Osteocyte (in vitro differentiated cells): ENCODE measurements at places on chromosomes 2 and 18.

DNA sequence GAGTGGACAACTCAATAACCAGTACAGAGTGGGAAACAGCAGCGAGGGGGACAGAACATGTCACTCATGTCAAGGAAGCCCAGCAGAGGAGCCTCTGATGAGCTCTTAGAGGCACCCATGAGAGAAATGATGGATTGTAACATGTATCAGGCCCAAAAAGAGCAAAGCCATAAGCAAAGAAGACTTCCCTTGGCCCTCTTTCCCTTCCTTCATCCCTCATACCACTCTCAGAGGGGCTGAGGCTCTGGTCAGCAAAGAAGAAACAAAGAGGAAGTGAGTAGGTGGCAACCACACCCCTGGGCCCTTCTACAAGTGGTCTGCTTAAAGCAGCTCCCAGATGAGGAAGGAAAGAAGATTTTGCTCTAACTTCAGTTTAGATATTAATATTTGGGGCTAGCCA lies 112.8 kb downstream of the CDC42EP3 start:
- no peak for DNase-seq

- DNase-seq: no peak
Observed at GRCh38 chr2:88057437-88057844, 1.9 kb upstream of the KRCC1 start.

DNA sequence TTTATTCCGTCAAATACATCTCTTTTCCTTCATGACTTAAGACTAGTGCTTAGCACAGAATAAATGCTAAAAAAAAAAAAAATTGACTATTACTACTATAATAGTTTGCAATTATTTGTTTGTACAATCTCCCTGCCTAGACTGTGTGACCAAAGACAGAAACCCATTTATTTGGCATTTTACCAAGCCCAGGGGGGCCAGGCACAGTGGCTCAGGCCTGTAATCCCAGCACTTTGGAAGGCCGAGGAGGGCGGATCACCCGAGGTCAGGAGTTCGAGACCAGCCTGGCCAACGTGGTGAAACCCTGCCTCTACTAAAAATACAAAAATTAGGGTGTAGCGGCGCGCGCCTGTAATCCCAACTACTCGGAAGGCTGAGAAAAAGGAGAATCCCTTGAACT lies 1.4 kb downstream of the ASB3 start:
- no peak for DNase-seq

GRCh38 chr2:6535572-6535971 lies 330.1 kb downstream of the CMPK2 start:
- DNase-seq: no peak

GRCh38 chr2:45380131-45380836 lies 230.8 kb downstream of the SRBD1 start:
- no peak for DNase-seq

- no peak for DNase-seq
Observed at GRCh38 chr2:29084554-29084953, 10.2 kb upstream of the PCARE start.

GRCh38 chr2:20108655-20109396 lies 57.4 kb upstream of the LAPTM4A start:
- no peak for DNase-seq

- DNase-seq: no peak
Observed at GRCh38 chr18:22335731-22336198, 82.0 kb downstream of the CTAGE1 start.

GRCh38 chr18:40415176-40415791 lies 1539.8 kb upstream of the PIK3C3 start:
- DNase-seq: no peak

DNA sequence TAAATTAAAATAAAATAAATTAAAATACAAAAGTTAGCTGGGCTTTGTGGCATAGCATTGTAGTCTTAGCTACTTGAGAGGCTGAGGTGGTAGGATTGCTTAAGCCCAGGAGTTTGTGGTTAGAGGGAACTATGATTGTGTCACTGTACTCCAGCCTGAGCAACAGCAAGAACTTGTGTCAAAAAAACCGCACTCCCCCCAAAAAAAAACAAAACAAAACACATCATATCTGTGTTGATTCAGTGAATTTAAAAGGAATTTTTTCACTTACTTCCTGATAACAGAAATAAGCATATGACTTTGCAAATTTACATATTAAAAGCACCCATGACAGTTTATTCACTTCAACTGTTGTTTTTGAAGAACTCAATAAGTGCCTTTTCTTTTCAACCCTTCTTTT lies 68.1 kb upstream of the PELI1 start:
- no peak for DNase-seq

DNA sequence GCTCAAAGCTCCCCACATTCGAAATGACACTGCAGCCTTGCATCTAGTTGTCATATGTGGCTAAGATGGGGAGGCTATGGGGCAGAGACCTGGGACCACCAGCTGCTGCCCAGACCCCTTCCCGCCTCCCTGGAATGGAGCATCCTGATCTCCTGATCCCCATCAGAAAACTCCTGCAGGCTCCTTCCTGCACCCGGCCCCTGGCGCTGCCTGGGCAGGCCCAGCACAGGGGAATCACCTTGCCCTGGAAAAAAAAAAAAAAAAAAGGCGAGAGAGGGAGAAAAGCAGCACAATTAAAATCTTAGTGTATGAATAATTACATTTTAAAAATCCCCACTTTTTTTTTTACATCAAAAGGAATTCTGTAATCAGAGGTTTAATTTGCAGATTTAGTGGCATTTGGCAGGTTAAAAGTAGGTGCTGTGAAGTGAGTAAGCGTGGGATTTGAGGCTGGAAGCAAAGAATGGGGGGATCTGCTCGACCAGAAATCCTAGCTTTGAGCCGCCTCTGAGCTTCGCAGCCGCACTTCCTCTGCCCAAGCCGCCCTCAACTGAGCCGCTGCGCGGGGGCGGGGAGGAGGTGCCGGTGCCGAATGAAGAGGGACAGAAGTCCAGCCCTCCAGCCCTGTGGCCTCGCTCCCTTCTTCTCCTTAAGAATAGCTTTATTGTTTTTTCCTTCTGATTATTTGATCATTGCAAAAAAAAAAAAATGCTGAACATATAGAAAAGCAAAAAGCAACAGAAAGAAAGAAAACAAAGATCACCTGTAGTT lies 30.0 kb downstream of the THNSL2 start:
- no peak for DNase-seq
